ENCODE measurements at places on chromosomes 11 and 22. TPM values are rescaled to one million over a fixed set of nuclear protein-coding genes. Genes with fewer than 3 reads are reported as not detected.

MFRP gene
- total RNA-seq = not detected

FGF4 gene
- not detected for total RNA-seq

OR52A1 gene
- not detected for total RNA-seq

PLEKHA7 gene
- 0.45 TPM for total RNA-seq

MRGPRX3 gene
- total RNA-seq = 0.09 TPM
